ENCODE measurements at places on chromosomes 12 and 14.

- no peak for DNase-seq
These were observed 1.1 kb upstream of the BCL11B start for GRCh38 chr14:99272899-99273765.

DNA sequence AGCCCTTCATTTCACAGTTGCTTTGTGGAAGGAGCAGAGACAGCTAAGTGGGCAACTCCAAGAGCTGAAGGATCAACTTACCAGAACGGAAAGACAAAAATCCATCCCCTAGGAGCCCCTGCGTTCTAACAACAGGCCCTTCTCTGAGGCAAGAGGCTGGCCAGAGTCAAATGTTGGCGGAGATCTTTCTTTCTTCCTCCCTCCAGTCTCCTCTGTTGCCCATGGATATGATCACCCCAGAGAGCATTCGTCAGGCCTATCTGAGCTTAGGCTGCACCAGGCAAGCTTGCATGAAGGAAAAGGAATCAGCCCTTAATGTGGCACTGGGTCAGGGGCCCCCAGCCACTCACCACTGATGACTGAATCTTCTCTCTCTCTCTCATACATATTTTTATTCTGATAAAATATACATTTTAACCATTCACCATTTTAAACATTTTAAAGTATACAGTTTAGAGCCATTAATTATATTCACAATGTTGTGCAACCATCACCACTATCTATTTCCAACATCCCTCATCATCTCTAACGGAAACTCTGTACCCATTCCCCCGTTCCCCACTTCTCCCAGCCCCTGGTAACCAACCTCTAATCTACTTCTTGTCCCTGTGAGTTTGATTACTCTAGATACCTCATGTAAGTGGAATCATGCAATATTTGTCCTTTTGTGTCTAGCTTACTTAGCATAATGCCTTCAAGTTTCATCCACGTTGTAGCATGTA is 52.9 kb upstream of the CCND2 start:
- no peak for DNase-seq

GRCh38 chr12:105018776-105019175 is 32.7 kb downstream of the NOPCHAP1 start:
- no peak for DNase-seq

DNA sequence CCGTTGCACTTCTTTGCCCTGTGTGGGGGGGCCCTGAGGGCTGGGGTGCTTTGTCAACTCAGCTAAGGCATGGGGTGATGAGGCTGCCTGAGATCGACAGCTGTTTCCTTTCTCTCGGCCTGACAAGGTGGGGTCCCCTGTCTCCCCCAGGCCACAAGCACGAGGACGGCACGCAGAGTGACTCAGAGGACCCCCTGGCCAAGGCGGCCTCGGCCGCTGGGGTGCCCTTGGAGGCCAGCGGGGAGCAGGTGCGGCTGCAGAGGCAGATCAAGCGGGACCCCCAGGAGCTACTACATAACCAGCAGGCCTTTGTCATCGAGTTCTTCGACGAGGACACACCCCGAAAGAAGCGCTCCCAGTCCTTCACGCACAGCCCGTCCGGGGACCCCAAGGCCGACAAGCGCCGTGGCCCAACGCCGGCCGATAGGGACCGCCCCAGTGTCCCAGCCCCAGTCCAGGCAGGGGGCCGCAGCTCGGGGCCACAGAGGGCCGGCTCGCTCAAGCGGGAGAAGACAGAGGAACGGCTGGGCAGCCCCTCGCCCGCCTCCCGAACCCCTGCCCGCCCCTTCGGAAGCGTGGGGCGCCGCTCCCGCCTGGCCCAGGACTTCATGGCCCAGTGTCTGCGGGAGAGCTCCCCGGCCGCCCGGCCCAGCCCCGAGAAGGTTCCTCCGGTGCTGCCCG is 18.8 kb downstream of the CEP170B start:
- DNase-seq = no peak
